ENCODE measurements at places on chromosomes 12 and 14. TPM values are rescaled to one million over a fixed set of nuclear protein-coding genes. Genes with fewer than 3 reads are reported as not detected.

ALX1 gene
- 5.2 TPM for total RNA-seq

SPRING1 gene
- total RNA-seq = 21.4 TPM

CYP46A1 gene
- 0.42 TPM for total RNA-seq

NFE2 gene
- not detected for total RNA-seq
